ENCODE measurements at places on chromosomes 1 and 21. TPM values are rescaled to one million over a fixed set of nuclear protein-coding genes. Genes with fewer than 3 reads are reported as not detected.

GRCh38 chr1:89786628-89787214 is 34.1 kb upstream of the LRRC8D start:
- DNase-seq: no peak

GRCh38 chr1:244849189-244849866 is 13.9 kb downstream of the COX20 start:
- DNase-seq: no peak

DNA sequence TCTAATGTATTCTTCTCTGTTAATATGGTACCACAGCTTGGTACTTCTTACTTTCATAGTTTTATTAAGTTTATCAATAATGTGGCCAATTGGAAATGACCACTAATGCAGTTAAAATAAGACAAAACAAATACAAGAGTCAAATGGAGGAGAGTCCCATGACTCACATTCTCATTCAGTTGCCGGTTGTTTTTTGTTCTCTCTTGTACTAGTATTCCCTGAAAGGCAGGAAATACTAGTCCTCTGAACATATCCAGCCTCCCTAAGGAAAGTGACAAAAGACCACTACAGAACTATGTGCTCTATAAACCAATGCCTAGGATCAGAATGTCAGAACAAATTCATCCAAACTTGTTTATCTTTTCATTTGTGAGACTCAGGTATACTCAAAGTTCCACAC is 165.2 kb upstream of the SAMSN1 start:
- DNase-seq: no peak

GRCh38 chr1:32917521-32917920 is 16.3 kb upstream of the TMEM54 start:
- DNase-seq: no peak

- DNase-seq: no peak
Measured at GRCh38 chr1:218226005-218226404, 59.1 kb upstream of the RRP15 start.

DNA sequence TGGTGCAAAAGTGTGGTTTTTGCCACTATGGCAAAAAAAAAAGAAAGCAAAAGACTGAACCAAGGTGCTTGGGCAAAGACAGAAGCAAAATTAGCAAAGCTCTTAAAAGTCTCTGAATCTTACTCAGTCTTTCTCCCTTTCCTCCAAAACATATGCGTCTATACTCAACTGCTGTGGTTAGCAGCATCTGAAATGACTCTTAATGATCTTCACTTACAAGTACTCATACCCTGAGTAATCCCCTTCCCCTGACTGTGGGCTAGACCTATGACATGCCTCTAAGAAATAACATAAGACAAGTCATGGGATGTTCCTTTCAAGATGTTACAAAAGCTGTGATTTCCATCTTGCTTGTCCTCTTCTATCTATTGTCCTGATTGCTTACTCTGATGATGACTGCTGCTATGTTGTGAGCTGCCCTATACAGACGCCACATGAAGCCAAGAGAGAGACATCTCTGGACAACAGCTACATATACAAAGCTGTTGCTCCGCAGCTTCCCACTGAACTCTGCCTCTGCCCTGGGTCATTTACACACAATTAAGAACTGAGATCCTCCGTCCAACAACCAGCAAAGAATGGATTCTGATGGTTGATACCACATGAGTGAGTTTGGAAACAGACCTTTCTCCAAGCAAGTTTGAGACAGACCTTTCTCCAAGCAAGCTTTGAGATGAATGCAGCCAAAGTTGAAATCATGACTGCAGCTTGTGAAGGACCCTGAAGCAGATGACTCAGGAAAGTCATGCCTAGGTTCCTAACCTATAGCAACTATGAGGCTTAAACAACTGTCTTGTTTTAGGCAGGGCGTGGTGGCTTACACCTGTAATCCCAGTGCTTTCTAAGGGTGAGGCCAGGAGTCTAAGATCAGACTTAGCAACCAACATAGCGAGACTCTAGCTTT is 55.2 kb downstream of the PUM1 start:
- DNase-seq: no peak

DNA sequence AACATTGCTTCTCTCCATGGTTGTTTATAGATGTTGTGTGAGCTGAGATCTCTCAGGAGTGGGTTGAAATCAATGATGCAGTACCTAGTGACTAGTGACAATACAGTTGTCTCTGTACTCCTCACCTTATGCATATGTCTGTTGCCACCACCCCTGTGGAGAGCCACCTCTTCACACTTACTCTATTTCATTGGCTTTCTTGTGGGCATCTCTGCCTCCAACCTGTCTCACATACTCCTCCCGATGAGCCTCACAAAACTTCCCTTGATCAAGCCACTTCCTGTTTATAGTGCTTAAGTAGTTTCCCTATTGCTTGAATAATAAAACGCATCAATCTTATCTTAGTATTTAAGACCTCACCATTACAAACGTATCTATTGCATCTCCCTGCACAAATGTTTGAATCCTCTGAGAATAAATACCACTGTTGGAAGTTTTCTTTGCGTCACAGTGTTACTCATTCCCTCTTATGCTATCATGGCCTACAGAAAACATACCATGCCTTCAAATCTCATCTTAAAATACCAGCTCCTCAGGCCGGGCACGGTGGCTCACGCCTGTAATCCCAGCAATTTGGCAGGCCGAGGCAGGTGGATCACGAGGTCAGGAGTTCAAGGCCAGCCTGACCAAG is 54.7 kb upstream of the GREM2 start:
- no peak for DNase-seq

- no peak for DNase-seq
Measured at GRCh38 chr21:33644383-33645074, 2.2 kb downstream of the ITSN1 start.

DNA sequence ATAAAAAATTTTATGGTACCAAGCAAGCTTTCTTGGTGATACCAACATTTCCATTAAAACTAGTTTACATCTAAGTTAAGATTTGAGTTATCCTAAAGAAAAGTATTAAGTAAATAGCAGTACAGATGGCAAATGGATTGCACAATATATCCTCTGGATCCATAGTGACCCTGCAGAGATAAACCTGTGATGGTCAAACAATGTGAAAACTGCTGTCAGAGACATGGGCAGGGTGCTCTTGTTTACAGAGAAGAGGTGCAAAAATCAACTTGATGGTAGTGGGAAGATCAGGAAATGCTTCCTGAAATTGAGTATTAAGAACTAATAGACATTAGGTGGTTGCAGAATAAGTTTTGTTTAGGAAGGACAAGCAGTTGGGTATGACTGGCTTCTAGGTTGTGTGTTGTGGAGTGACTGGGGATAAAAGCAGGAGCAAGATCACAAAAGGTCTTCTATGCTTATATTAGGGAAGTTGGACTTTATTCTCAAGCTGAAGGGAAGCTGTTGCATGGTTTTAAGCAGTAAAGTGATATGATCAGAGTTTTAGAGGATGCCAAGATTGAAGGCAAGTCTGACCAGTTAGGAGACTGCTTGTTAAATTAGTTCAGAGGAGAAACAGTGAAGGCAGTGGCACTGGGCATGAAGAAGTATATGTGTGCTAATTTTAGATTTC is 9.9 kb downstream of the TTC3 start:
- no peak for DNase-seq

- DNase-seq: no peak
Measured at GRCh38 chr1:86436041-86436440, 12.1 kb downstream of the CLCA2 start.

DNA sequence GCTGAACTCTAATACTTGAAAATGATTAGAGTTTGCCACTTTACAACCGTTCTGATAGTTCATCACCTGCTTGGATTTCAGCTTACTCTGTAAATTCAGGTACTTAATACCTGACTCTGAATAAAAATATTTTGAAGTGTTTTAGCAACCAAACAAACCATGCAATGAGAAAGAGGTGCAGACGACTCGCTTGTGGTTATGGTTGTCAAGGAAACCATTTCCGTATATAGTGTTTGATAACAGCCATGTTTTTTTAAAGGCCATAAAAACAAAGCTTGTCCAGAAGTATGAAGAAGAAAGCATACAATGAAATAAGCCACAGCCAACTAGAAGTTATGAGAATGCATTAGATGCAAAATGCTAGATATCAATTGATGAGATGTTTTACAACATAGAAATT is 167.2 kb upstream of the HMCN1 start:
- DNase-seq: no peak

- DNase-seq: no peak
Measured at GRCh38 chr1:152960452-152961044, 9.9 kb upstream of the SPRR4 start.

DNA sequence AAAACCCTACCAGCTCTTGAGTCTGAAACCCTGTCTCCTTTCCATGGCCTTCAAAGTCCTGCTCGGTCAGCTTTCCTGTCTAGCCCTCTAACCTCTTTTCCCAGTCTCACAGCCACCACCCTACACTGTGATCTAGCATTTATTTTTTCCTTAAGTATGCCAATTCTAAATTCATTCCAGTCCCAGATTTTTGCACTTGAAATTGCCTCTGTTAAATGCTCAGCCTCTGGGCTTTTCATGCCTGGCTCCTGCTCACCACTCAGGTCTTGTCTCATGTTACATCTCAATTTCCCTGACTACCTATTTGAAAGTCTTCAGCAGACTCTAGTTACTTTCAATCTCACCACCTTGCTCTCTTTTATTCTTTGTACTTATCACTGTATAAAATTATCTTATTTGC is 176.2 kb downstream of the ADGRL4 start:
- DNase-seq: no peak

DNA sequence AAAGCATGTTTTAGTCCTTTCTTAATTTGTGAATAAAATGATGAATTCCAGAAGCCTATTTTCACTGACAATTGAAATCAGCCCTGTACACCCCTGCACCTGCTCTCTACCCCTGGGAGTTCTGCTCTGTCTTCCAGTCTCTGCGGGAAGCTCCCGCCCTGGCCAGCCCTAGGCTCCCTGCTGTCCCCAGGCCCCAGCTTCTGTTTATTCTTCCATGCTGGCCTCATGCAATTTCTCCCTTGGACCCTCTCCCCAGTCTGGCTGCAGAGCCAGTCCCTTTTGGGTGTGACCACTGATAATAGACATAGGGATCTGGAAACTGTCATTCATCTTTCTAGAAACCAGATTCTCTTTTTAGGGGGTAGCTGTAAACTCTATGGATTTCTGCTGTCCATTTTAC is 258.6 kb downstream of the GRIK3 start:
- no peak for DNase-seq

DNA sequence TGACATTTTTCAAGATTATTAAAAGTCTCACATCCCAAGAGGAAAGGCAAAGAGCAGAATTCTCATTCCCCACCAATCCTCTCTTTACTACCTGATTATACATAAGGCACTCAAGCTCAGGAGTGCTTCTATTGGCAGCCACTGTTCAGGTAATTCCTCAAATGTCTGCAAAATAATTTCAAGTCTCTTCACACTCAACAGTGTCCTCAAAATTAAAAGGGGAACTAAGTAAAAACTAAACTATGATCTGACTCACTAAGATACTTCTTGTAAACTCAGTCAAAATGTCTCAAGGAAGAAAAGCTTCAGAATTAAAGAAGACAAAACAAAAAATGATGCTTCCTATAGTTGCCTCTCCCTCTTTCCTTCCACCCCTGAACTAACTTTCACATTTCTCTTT is 135.6 kb downstream of the GPATCH2 start:
- no peak for DNase-seq

DNA sequence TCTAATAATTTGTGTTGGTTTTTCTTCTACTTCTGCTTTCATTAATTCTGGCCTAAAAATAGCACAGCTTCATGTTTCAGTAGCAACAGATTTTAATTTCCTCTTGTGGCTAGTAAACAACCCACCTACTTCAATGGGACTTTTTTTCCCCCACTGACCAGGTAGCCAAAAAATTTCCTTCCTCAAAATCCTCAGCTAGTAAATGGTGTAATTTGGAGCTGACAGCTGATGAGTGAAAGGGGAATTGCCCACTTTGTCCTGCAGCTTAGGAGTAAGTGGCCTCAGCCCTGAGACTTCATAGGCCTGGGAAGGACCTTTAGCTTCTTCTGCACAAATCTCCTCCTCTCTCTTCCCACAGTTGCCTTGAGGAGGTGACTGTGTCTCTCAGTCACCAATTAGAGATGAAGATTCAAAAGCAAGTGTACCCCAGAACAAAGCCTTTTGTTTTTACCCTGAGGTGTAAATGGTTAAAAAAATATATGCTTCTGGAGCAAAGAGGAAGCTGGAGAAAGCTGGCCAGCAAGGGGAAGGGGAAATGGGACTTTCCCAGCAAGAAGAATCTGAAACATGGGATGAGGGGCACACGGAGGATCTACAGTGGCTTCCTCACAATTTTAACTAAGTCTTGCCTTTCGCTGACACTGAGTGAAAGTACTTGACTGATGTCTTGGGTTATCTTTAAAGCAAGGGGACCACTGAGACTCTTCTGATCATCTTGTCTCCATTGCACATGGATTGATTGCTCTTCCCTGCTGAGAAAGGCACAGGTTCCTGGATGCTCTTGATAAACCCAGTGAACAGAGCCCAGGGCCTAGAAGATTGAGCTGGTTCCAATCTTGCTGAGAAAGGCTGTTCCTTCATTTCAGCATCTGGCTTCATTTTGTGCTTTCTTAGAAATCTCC is 35.8 kb upstream of the VCAM1 start:
- DNase-seq: no peak

GRCh38 chr1:45381243-45381642 is 41.0 kb upstream of the MUTYH start:
- no peak for DNase-seq

GRCh38 chr1:85894651-85895050 is 186.4 kb upstream of the ZNHIT6 start:
- no peak for DNase-seq

DNA sequence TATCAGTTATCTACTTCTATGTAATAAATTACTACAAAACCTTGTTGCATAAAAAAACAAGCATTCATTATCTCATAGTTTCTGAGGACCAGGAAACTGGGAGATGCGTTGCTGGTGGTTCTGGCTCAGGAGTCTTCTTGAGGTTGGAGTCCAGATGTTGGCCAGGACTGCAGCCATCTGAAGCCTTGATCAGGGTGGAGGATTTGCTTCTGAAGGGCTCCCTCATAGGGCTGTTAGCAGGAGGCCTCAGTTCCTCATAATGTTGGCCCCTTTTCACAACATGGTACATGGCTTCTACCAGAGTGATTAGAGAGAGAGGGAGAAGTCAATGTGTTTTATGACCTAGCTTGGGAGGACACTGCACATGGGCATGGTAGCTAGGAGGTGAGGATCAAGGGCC is 137.4 kb downstream of the CNIH3 start:
- no peak for DNase-seq

Gene KRTAP13-2
- not detected for polyA plus RNA-seq

Gene OTUD7B
- polyA plus RNA-seq: 18.6 TPM

Gene TMEM82
- 3.3 TPM for polyA plus RNA-seq

Gene ITLN2
- polyA plus RNA-seq: not detected

Gene LYPLAL1
- 60.5 TPM for polyA plus RNA-seq

Gene EVA1C
- 3.1 TPM for polyA plus RNA-seq

Gene CLEC20A
- polyA plus RNA-seq: 0.13 TPM

Gene HEYL
- 22.9 TPM for polyA plus RNA-seq

Gene ORC1
- 6.8 TPM for polyA plus RNA-seq

Gene ZNF684
- 13.5 TPM for polyA plus RNA-seq

Gene CHRM3
- polyA plus RNA-seq: 8.4 TPM

Gene OR2M3
- polyA plus RNA-seq: not detected
